ENCODE measurements at places on chromosomes 11 and 22.

DNA sequence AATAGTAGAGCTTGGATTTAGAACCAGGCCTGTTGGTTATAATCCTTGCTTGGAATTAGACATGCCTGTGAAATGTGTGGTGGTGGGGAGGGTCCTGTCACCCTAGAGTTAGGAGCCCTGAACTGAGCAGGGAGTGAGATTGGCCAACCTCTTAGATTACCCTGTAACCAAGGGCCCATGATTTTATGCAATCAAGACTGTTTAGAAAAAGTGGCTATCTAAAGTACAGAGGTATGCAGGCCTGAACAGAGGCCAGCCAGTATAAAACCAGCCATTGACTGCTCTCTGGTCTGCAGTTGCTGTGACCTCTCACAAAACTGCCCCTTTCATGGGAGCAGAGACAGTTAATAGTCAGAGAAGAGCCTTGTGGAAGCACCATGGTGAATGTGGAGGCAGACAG is 36.2 kb downstream of the SERPINH1 start:
- no peak for DNase-seq

GRCh38 chr22:46801826-46802607 is 39.6 kb downstream of the TBC1D22A start:
- no peak for DNase-seq

GRCh38 chr22:46002757-46003270 is 25.9 kb upstream of the WNT7B start:
- no peak for DNase-seq

- no peak for DNase-seq
These were observed 22.1 kb upstream of the MGAT3 start for GRCh38 chr22:39434721-39435120.

- no peak for DNase-seq
These were observed 37.5 kb downstream of the RBFOX2 start for GRCh38 chr22:35991168-35991567.

- DNase-seq, result no peak
These were observed 691.0 kb upstream of the API5 start for GRCh38 chr11:42620796-42621195.

GRCh38 chr11:82458761-82459160 is 274.9 kb downstream of the FAM181B start:
- DNase-seq, result no peak

- no peak for DNase-seq
These were observed 62.9 kb downstream of the MYEOV start for GRCh38 chr11:69356703-69357457.

- DNase-seq, result no peak
These were observed 1129.9 kb downstream of the BRD1 start for GRCh38 chr22:48697694-48698276.
